T-helper 2 cell treated with Interferon-gamma antibody and Interleukin-4, amounts not matched to agents 5 μg/mL and 100 μg/mL, for 36 hours (primary cell): ENCODE measurements at places on chromosomes 7 and 10.

- DNase-seq, result no peak
Observed at GRCh38 chr10:90062786-90063185, 361.4 kb downstream of the KIF20B start.

- no peak for DNase-seq
Observed at GRCh38 chr7:42930889-42931288, 1.1 kb downstream of the PSMA2 start.

- no peak for DNase-seq
Observed at GRCh38 chr10:91088300-91089140, 131.9 kb upstream of the PCGF5 start.

- DNase-seq, result no peak
Observed at GRCh38 chr7:4437916-4438315, 244.2 kb upstream of the FOXK1 start.

DNA sequence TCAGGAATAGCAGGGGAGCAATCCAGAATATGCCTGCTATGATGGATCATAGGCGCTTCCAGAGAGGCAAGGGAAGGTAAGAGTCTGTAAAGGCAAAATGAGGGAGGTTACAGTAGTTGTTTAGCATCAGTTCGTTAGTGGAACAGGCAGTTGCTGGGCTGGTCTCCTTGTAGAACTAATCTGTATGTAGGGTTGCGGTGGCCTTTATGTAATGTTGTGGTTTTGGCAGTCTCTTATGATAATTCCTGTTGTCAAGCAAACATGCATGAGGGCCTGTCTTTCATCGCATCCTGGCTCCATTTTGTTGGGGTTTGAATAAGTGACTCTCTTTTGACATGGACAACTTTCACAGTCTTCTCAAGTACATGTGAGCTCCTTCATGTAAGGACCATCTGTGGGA lies 427.8 kb upstream of the LRGUK start:
- DNase-seq, result no peak

GRCh38 chr7:99309111-99309510 lies 16.6 kb upstream of the ARPC1A start:
- no peak for DNase-seq
